DMS153 (cell line): ENCODE measurements at places on chromosomes 2 and 18.

GRCh38 chr2:233453111-233453915, 99.0 kb downstream of the DGKD start:
- DNase-seq, result no peak

DNA sequence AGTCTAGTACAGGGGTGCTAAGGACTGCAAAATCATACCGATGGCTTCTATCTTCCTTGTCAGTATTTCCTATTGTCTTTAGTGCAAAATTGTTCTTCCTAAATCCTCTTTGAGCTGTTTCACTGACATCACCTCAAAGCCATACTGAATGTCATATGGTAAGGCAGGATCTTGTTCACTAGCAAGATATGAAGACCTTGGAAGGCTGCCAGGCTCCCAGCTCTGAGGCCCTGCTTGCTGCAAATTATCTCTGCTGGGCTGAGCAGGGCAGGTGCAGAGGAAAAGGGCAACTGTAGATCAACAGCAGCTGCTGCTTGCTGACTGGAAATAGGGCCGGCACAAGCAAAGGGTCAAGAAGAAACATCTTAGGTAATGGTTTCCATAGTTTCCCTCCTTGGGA, 58.2 kb downstream of the PMAIP1 start:
- peak; percentile 94 for DNase-seq

GRCh38 chr2:101150306-101151145, 656 bp downstream of the TBC1D8 start:
- no peak for DNase-seq

DNA sequence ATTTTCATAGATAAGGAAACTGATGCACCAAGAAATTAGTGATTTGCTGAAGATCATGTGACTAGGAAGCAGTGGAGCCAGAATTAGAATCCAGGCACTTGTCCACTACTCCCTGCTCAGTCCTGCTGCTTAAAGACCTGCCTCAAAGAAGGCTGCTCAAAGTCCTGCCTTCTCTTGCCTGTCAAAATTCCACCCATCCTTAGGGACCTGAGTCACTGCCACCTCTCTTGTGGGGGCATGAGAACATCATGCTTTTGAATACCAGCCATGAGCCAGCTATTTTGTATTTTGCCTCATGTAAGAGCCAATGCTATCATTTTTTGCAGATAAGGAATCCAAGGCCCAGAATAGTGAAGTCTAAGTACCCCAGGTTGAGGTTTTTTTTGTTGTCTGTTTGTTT, 47.1 kb downstream of the DDX1 start:
- no peak for DNase-seq

DNA sequence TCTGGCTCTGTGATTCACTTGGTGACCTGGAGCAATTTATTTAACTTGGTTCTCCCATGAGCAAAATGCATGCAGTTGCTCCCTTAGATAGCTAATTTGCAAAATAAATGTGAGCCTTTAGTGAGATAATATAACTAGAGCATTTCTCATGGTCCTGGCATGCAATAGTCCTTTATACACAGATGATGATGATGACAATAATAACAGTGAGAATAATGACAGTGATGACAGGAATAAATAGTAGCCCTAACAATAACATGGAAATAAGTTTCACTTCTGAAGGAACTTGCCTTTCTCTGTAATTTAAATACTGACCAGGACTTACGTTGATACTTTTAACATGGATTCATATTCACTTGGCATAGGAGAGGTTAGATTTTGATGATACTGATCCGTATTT, 49.2 kb downstream of the LPIN1 start:
- DNase-seq, result no peak

- DNase-seq, result no peak
These were observed 289.2 kb downstream of the PHLPP1 start for GRCh38 chr18:63004466-63005089.

GRCh38 chr2:33291278-33292013, 185.0 kb upstream of the RASGRP3 start:
- DNase-seq, result peak; percentile 46

- no peak for DNase-seq
These were observed 18.8 kb upstream of the BOK start for GRCh38 chr2:241539616-241540374.

DNA sequence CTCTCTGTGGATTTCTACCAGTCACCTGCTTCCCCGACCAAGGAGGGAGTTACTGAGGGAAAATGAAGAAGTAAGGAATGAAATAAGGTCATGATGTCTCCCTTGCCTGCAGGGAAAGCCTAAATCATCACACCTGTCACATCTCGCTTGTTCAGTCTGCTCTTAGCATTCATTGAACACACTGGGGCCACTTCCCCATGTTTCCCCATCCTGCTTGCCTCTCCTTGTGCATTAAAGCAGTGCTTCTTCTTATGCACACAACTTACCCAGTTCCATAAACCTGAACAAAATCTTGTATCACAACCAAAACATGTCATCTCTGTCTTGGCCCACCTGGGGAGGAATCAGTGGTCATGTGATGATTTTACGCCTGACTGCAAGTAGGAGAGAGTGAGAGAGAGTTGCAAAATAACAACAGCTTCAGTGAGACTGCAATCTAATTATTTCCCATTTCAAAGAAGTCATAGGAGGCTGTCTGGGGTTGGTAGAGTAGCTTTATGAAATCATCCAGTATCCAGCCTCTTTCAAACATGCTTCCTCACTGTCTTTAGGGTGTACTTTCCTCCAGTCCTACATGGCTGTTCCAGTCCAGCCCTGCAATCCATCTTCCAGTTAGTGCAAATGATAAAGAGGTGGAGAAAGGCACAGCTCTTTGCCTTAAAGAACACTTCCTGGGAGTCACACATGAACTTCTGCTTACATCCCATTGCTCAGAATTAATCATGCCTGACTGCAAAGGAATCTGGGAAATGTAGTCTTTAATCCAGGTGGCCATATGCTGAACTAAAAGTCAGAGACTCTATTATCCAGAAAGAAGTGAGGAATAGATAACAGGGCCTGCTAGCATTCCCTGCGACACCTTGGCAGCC, 220.1 kb downstream of the HAUS1 start:
- DNase-seq, result peak; percentile 50

- no peak for DNase-seq
These were observed 20.9 kb downstream of the NETO1 start for GRCh38 chr18:72846736-72847533.

- DNase-seq, result no peak
These were observed 14.6 kb upstream of the KIDINS220 start for GRCh38 chr2:8851811-8852560.

- DNase-seq, result no peak
These were observed 364.8 kb downstream of the NYAP2 start for GRCh38 chr2:225764346-225764745.

- DNase-seq, result no peak
These were observed 40.1 kb downstream of the UNC50 start for GRCh38 chr2:98648451-98648850.

GRCh38 chr2:127408004-127408806, 10.0 kb upstream of the PROC start:
- peak; percentile 73 for DNase-seq

DNA sequence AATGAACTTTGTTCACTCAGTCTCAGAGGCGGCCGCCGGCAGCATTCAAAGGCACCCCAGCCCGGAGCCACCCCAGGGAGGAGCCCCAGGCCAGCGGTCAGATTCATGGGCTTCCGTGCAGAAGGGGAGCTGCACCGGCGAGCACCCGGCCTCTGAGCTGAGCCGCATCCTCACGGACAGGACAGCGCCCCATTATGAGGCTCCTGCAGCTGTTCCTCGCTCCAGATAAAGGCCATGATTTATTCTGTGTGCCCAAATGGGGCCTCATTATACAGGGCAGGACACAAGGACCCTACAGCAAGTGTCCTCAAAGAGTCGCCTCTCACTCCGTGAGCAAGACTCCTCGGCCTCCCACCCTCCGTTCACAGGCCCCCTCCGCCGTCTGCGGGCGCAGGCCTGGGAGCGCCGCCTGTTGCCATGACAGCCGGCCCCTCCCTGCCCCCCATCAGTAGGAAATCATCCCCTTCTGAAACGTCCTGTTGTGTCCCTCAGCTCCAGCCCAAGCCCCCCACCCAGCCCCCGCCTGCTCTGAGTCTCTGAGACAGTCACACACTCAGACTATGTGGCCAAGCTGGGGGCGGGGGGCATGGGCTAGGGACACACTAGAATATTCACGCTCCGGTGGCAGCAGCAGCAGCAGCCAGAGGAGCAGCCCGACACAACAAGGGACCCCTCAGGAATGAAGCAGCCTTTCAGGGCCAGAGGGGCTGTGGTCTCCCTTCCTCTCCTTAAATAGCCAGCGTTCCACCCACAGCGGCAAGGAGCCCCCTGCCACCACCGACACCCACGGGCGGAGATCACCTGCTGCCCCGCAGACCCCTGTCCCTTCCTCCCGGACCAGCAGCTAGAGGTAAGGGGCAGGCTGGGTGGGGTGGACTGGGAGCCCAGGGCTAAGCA, at the start of gene GPR17:
Gene GPR17 (plus strand): TSS at position 759 of the 897 bp plus-strand sequence. CDS start 4,583 bp downstream, outside the sequence.
- DNase-seq, result no peak

- DNase-seq, result no peak
These were observed 17.7 kb upstream of the SEMA4C start for GRCh38 chr2:96887493-96888012.

DNA sequence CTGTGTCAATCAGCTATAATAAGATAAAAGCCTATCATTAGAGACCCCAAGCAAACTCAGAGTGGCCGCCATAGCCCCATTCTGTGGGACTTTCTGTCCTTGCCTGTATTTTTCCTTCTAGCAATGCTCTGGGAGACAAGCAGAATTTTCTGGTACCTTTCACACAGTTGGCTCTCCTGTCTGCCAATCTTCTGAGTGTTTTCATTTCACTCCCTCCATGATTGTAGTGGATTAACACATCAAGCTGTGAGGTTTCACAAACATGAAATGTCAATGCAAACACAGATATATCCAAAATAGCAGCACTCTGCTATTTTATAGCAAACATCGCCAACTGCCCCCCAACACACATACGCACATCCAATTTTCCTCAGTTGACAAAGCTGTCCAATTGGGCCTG, 64.9 kb downstream of the C1D start:
- no peak for DNase-seq

- no peak for DNase-seq
These were observed 66.1 kb upstream of the CDC42EP3 start for GRCh38 chr2:37737507-37737906.

DNA sequence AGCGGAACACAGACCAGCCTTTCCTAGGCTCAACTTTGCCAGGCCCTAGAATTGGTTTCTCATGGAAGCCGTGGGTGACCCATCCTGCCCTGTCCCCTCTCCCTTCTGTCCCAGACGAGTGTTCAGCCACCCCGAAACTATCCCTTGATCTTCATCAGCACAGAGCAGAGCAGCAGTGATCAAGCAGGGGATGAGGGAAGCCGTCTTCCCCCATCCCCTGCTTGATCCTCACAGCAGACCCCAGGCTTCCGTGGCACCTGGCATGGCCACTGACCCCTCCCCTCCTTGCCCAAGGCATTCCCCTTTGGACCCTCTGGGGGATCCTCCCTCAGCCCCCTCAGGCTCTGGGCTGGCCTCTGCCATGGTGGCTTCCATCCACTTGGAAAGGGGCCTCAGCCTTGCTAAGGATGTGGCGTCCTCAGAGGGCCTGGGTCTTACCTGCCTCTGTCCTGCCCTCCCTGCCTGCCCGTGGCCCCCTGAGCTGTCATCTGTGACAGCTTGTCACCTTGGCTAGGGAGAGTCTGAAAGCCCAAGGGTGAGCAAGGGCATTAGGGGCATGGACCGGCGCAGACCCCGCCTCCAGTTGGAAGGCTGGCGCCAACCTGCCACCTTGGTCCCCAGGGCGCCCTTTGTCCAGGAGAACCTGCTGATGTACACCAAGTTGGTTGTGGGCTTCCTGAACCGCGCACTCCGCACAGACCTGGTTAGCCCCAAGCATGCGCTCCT, 10.4 kb upstream of the CCDC74A start:
- no peak for DNase-seq

DNA sequence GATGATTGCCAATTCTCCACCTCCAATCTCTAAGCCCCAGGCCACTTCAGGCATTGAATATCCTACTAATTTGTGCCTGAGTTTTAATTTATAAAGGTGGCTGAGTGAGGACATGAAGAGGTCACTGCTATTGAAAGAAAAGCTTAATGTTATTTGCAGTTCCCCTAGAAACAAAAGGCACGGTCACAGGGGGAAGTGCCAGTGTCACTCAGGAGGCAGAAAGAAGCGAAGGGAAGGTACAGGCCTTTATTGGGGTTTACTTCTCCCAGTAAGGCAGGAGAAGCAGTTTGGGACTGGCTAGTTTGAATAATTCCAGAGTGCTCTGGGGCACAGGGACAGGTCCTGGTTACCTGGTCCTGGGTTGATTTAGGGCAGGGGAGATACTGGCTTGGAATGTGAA, 1.7 kb upstream of the ABHD1 start:
- DNase-seq, result no peak

DNA sequence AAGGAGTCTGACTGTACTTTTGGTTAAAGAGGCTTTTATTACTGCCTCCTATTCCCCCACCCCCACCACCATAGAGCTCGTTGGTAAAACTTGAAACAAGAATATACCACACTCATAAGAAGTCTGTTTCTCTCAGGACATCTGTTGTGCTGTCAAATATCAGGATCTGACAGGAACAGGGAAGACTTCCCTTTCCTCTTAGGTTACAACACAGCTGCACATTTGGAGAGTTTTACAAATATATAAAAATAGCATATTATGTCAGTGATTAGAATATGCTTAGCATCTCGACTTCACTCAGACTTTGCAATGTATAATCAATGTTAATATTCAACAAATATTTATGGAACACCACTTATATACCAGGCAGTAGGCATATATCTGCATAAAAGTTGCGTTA, 439.6 kb upstream of the REG3G start:
- no peak for DNase-seq

DNA sequence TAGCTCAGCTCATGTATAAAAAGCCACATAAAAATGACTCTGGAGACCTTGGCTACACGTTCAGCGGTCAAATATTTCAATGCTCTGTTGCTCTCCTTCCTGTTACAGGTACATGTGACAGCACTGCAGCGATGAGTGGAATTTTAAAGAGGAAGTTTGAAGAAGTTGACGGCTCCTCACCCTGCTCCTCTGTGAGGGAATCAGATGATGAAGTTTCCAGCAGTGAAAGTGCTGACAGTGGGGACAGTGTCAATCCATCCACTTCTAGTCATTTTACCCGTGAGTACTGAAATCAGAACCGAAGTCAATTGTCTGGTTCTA, 125.4 kb downstream of the CSRNP3 start:
- no peak for DNase-seq

DNA sequence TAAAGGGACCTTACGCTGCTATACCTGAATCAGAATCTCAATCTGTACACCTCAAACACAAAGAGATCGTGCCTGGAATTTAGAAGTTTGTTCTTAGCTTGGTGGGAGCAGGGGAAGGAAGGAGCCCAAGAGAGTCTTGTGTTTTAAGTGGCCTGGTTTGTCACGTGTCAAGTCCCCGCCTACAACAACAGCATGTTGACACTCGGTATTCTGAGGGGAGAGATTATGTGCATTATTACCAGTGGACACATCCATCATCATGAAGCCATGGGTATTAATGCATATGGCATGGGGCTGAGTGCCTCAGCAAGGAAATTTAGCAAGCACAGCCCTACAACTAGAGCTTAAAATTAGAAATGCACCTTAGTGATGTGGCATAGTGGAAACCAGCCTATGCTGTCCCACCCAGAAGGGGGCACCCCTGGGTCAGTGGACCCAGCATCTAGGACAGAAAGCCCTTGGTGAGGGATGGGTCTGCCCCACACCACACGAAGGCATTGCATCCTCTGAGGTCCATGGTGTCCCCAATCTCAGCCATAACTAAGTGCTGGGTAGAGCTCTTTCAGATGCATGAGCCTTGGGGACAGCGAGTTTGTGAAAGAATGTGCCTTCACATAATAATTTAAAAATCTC, 138.7 kb downstream of the MGAT5 start:
- DNase-seq, result no peak
